M059J (cell line): ENCODE measurements at places on chromosomes 4 and X. TPM values are rescaled to one million over a fixed set of nuclear protein-coding genes. Genes with fewer than 3 reads are reported as not detected.

- DNase-seq = peak; percentile 92
Measured at GRCh38 chr4:124940387-124940786, 227.9 kb upstream of the ANKRD50 start.

DNA sequence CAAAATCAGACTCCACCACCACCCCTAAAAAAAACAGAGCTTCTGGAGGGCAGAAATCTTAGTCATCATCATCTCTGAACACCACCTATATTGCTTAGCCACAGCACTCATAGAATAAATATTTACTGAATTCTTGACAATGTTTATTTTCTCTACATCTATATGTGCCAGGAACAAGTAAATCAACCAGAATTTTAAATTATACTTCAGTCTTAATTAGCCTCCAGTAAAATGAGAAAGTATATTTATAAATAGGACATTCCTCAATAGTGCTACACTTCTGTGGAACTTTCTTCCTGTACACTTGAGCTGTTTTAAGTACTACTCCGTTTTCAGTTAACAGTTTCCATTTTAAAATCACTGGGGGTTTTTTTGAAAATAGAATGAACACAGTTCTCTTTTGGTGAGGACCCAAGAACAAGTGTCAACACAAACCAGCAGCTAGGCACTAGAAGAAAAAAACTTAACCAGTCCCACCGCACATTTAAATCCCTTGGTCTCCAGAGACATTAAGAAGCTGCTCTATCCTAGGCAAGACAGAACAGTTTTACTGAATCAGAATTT, 25.5 kb downstream of the SMIM14 start:
- peak; percentile 56 for DNase-seq

DNA sequence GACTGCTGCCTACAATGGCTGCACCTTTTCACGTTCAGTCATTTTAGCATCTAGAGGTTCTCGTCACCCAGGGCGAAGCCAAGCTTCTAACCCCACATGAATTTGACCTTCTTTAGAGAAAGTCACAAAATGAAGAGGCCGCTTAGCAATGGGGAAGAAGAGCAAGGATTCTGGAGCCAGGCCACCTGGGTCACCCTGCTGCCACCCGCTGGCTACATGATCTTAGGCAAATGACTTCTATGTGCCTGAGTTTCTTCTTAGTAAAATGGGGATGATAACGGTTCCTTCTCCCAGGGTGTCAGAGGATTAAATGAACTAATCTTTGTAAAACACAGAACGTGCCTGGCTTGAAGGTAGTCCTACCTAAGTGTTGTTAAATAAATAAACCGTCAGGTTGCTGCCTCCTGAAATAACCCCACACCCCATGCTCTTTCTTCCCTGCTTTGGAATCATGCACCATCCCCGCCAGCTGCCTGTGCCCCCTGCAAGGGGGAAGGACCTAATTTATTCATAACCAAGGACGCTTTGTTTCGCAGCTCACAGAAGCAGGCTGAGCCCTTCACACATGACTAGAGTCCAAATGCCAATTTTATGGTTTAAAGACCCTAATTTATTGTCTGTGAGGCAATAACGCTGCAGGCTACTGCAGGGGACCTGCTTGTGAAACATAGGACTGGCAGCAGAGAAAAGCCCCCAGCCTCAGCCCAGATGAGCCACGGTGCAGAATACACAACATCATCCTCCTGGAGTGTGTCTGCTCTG, 28.6 kb upstream of the NSG1 start:
- no peak for DNase-seq

GRCh38 chr4:10050721-10051120, 29.4 kb upstream of the SLC2A9 start:
- DNase-seq = no peak

DNA sequence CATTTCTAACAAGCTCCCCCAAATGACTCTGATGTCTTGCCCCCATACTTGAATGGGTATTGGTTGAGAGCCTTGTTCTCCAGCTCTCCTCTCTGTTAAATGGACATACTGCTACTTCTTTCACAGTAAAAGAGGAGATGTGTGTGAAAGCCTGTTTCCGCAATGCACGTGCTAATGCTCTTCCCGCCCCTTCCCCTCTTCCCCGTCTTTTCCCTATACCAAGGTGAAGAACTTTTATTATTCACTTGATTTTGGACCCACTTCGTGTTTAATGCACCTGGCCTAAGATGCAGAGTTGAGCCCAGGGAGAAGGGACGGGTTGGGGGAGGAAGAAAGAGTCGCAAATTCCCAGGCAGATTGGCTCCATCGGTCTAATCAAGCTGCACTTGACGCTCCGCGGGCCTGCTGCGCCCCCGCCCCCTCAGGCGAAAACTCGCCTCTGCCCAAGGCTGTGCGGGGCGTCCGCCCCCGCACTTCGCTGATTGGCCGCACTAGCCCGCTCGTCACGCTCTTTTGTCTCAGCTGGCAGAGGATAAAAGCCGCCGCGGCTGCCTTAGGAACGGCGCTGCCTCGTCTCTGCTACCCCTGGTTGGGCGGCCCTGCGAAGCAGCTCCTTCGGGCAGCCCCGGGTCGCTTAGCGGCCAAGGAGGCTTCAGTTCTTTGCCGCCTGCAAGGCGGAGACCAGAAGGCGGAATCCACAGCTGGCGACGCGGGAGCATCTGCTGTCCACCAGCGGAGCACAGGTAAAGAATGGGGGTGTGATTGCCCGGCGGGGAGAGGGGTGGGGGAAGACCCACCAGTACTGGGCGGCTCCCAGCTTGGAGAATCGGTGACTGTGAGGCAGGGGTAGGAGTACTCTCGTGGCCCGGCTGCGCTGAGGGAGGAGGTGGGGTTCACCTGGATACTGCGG, at the start of gene ZCCHC12:
ZCCHC12 (plus strand) TSS at position 562 of the 910 bp plus-strand sequence. CDS start 1,421 bp downstream, outside the sequence.
- peak; percentile 62 for DNase-seq

DNA sequence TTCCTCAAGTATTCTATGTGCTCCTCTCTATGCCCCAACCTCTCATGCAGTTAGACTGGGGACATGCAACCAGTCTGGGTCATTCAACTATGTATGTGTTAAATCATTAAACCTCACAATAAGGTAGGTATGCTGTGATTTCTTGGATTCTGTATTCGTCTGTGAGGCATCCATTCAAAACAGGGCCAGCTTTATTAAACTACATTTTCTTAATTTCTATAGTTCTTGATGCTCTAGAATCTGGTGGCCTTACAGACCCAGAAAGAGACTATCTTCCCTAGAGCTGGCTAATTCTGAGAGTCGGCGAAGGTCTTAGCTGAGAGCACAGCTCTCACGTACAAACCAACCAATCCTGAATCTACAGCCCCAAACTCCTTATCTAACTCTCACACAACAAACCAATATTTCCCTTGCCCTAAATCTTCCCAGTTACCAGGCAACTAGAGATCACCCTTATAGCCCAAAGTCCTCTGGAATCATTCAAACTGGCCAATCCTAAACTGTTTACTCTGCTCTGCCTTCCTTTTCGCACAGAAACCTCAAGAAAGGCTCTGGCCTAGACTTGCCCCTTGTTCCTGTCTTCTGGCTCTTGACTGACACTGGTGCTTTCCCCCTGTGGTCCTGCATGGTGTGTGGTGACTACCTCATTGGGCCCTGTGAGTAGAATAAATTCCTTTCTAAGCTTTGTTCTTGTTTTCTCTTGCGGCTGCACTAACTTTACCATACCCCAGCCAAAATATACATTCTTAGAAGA, 203.5 kb upstream of the TET2 start:
- DNase-seq = no peak

GRCh38 chr4:170423137-170423536, 333.4 kb upstream of the AADAT start:
- no peak for DNase-seq

GRCh38 chrX:74505437-74505836, 84.1 kb downstream of the SLC16A2 start:
- no peak for DNase-seq

GRCh38 chrX:133265331-133265730, 47.2 kb upstream of the TFDP3 start:
- peak; percentile 57 for DNase-seq

- DNase-seq = peak; percentile 82
Measured at GRCh38 chrX:72131317-72132294, at the start of gene RTL5. TSS of gene RTL5 (minus strand) at chrX:72131915.

- DNase-seq = peak; percentile 68
Measured at GRCh38 chr4:98474408-98474844, 184.0 kb downstream of the TSPAN5 start.

GRCh38 chr4:86432559-86433134, 72.8 kb upstream of the MAPK10 start:
- no peak for DNase-seq

GRCh38 chrX:109826954-109827708, 94.1 kb upstream of the ACSL4 start:
- peak; percentile 96 for DNase-seq

DNA sequence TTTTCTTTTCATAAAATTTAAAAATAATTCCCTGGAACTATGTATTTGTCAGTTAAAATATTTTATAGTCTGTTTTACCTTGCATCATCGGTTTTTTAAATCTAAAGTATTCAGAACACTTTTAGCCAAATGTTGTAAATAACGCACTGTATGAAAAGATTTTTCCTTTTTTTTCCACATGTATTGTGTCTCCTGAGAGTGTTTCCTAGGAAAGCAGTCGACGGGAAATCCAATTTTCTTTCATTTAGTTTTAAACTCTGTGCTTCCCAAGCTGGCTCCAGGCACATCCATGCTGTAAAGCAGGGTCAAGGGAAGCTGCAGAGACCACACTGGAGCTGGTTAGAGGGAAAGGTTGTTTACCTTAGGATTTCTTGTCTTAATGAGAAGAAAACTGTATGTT, 1724.3 kb upstream of the TENM3 start:
- no peak for DNase-seq

DNA sequence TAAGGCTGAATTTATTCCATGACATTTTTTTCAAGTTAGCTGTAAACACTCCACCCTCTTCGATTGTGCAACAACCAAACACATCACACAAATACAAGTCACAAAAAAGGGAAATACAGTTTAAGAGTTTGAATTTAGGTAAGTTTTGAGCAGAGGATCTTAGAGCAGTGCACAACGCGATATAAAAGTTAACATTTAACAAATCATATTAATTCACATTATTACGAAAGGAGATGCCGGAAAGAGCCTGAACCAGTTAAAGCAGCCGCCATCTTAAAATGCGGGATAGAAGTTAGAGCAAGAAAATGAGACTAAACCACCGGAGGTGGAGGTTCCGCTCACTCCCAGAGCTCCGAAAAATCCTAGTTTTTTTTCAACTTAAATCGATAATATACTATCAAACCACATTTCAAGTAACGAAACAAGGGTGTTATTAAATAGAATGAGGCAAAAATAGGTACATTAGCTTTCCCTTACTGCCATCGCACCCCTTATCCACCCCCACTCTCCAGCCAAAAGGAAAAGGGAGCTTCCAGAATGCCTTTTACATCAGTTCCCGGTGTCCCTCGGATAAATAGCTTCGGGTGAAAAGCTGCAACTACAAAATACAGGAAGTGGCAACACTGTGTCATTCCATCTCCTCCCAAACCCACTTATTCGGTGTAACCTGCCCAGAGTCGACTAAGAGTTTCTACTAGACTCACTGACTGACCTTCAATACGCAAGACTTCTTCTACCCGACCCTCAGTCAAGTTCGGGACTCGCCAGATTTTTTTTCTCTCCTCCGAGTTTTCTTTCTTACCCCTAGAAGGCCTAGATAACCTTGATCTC, 1.9 kb downstream of the UBE2D3 start:
- DNase-seq = peak; percentile 86

DNA sequence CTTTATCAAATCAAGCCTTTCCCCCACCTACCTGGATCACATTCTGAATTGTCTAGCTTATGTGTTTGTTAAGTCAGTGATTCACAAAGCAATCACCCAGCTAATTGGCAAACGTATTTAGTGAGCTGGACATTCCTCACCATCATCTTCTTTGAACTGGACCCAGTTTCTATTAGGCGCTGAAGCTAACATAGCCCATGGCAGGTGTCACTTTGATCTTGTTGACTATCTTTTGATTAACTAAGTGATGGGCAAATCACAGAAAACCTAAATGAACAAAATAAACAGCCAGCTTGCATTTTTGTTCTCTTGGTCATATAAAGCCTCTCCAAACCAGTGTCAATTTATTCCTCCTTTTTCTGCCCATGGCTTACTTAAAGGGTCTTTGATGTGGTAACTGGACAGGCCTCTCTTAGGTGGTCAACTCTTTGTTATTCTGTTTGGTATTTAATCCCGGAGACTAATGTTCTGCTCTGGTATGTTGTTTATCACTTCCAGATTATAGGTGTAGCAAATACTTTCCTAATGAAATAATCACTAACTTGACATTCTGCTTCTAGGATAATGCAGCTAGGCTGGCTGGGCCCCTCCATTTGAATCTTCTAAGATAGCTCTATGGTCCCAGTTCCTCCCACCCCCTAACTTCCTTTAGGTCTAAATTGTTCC, 105.3 kb upstream of the SMIM10 start:
- peak; percentile 29 for DNase-seq

DNA sequence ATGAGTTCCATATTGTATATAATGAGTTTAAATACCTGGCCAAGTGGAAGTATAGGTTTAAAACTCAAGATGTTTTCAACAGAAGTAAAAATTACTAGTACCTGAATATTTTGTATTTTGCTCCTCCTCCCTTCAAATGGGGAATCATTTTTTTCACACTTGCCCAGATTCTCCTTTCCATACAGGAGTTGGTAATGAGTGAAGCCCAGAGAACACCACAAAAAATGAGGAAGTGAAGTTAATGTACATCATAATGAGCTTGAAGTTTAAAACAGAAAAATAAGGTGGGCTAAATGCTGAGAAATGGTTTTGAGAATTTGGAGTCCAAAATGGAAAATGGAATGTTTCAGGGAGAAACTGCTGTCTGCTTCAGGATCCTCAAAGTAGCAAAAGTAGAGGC, 364.8 kb upstream of the EMCN start:
- no peak for DNase-seq

Gene HTN3
- total RNA-seq = not detected in 2 replicates

Gene MAGEC3
- total RNA-seq = 0.57 and 0.76 TPM in 2 replicates

Gene ZDHHC15
- total RNA-seq = 0.02 TPM in 1 of 2 replicates, not detected in the other

Gene LRP2BP
- total RNA-seq = 0.07 and 0.34 TPM in 2 replicates

Gene TXLNG
- 7.2 and 10.7 TPM in 2 replicates for total RNA-seq

Gene SHROOM2
- total RNA-seq = 0.98 and 4.4 TPM in 2 replicates

Gene DACH2
- total RNA-seq = not detected in 2 replicates

Gene HOPX
- 4.3 and 5.6 TPM in 2 replicates for total RNA-seq

Gene MRPL1
- total RNA-seq = 20.7 and 23.0 TPM in 2 replicates

Gene EMCN
- 0.05 TPM in 1 of 2 replicates, not detected in the other for total RNA-seq

Gene MBNL3
- total RNA-seq = 3.0 and 4.7 TPM in 2 replicates

Gene MTMR8
- total RNA-seq = not detected in 2 replicates
